ENCODE measurements at places on chromosomes 13 and 19.

GRCh38 chr13:37966266-37966665, 96.7 kb upstream of the TRPC4 start:
- no peak for DNase-seq

DNA sequence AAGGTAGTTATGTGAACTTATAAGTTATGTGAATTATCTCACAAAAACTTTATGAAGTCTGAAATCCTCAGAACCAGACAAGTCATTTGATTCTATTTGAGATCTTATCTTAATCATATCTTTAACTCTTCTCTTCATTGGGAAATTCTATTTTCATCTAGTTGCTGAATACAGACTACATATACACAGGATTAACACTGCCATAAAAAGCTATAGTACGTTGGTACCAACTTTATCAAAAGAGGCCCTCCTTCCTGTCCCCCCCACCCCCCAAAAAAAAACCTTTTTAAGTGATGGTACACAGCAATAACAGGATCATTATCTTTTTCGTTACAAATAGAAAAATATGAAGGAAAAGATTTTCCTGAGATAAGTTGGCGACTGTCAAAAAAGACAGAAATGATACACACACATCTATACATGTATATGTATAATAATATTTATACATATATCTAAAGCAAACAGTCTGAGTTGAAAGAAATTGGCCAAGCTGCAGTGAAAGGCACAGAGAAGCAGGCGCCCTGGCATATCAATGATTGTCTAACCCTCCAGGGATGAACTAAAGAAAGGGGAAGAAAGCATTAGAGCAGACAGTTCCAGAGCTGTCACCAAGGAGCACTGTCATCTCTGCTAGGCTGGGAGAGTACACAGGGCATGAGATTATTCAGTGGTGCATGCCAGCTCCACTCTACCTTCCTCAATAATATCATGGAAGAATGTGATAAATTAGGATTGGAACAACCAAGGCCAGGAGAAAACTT, 116.7 kb downstream of the KLF12 start:
- no peak for DNase-seq

DNA sequence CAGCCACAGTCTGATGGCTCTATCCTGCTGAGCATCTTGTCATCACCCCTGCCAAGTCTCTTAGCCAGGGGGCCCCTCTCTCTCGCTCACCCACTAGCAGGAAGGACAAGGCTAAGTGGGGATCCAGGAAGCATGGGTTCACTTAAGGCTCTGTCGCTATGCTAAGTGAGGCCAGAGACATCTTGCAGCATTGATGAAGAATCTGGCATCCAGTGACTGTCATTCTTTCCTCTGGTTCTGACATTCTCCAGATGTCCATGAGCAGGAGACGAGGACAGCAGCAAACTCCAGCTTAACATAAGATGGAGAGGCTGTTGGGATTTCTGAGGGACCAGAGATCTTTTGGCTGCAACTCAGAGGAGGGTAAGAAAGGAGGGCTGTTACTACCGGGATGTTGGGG, 230.2 kb downstream of the TSHZ3 start:
- DNase-seq = no peak

- no peak for DNase-seq
Observed at GRCh38 chr13:93635616-93636032, 409.0 kb downstream of the GPC6 start.

GRCh38 chr19:57515255-57515654, 11.9 kb upstream of the ZNF549 start:
- DNase-seq = no peak

- DNase-seq = no peak
Observed at GRCh38 chr13:110479648-110480047, 81.9 kb downstream of the RAB20 start.

- no peak for DNase-seq
Observed at GRCh38 chr13:27036236-27036981, 135.2 kb downstream of the USP12 start.

DNA sequence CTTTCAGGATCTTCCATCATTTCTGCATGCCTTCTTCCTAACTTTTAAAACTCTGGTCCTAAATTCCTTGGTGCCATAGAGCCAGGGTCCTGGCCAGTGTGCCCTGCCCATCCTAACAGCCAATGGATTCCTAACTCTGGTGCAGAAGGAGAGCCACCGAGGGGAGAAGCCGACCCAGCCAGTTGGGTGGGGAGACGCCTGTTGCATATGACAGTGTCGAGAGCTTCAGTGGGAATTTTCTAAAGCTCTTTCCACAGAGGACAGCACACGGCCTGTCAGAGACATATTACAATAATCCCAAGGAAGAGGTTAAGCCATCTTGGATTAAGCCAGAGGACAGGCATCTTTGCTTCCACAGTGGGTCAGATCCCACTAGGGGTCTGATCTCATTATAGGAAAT, 180.4 kb downstream of the ZNF536 start:
- DNase-seq = no peak

DNA sequence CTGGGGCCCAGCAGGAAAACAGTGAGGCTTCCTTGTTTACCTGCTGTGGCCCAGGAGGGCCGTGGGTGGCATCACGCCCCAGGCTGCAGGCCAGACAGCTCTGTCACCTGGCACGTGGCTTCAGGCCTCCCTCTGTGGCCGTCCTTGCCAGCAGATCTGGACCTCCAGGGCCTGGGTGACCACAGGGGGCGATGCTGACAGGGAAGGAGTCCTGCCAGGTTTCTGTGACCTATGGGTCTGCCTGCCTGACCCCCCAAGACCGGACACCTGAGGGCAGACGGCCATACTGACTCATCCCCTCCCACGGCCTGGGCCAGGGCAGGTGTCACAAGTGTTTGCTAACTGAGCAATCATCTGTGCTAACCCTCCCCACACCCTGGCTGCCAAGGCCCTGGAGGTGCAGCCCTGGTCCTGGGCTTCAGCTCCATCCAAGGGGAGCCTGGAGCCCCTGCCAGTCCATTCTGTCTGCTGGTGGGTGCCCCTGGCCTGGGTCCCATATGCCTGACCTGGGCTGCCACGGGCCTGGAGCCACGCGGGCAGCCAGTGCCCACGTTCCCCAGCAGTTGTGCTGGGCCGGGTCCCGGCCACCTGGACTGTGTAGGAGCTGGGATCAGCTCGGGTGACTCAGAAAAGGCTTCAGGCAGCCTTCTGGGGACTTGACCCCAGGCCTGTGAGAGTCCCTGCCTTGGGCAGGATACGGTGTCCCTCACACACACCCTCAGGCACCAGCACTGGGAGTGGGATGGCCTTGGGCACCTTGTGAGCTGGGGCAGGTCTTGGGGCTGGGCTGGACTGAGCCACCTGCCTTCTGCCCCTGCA, 3.7 kb downstream of the CDC34 start:
- DNase-seq = no peak

DNA sequence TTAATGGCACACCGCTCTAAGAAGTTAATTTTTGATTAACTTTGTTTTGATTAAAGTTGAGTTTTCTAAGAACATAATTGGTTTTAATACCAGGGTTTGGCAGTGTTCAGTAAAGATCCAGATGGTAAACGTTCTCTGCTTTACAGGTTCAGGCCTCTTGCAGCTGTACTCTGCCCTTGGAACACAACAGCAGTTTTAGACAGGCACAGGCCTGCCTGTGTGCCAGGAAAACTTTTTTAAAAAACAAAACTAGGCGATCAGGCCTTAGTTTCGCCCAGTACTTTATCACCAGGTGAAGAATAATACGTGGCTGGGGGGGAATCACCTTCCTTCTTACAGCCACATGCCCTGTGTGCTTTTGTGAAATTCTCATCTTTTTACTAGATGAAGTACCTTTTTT, 38.0 kb upstream of the TEX29 start:
- no peak for DNase-seq

DNA sequence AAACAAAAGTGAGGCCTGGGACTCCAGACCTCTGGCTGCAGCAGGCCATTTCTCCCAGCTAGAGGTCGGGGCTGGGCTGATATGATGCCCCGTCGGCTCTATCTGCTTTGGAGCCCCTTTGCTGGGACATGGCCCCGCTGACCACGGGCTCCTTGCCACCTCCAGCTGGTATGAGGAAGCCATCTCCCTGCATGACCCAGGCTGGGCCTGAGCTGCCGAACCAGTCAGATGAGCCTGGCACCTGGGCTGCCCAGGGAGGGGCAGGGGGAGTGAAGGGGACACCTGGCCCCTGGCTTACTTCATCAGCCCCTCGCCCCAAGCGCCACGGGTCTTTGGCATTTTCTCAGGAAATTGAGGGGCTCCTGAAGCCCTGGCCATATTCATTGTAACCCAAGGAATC, 7.8 kb downstream of the ZSWIM4 start:
- no peak for DNase-seq

GRCh38 chr13:40790154-40790616, 774 bp downstream of the SLC25A15 start:
- DNase-seq = no peak

GRCh38 chr13:24450530-24450929, 62.0 kb downstream of the PARP4 start:
- no peak for DNase-seq

DNA sequence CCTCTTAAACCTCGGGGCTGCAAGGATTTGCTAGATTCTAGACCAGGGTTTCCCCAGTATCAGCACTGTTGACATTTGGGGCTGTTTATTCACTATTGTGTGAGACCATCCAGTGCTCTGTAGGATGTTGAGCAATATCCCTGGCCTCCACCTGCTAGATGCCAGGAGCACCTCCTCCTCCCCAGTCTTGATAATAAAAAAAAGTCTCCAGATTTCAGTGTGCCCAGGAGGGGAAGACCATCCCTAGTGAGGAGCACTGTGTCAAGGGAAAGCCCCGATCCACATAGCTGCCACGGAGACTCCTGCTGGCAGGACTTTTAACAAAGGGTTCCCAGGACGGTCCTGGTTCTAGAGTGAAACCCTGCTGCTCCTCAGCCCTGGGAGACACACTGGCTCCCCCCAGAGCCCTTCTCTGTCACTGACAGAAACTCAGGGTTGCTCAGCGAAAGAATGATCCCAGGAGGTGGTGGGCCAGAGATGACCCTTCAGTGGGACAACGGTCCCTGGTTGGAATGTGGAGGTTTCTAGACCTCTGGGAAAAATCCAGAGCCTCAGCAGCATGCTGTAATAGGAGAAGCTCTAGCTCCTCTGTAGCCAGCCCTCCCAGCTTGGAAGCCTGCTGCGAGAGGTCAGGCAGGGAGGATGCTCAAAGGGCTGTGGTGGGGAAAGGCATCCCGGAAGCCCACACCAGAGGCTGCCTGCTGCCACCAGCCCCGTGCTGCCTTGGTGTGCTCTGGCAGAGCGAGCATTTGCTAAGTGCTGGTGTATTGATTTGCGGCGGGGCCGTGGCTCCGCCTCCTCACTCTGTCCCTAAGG, 20.3 kb downstream of the LYL1 start:
- no peak for DNase-seq

DNA sequence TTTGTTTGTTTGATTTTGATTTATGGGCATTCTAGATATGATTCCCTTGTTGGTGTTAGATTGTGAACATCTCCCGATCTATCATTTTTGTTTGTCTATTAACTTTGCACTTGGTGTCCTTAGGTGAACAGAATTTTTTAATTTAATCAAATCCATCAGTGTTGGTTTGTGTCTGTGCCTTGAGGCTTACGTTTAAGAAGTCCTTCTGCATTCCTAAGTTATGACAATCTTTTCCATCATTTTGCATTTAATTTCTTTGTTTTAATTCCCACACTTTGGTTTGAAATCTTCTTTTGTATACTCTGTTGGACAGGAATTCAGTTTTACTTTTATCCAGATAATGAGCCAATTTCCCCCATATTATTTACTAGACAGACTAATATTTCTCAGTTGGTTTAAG, 421.7 kb downstream of the HS6ST3 start:
- no peak for DNase-seq

DNA sequence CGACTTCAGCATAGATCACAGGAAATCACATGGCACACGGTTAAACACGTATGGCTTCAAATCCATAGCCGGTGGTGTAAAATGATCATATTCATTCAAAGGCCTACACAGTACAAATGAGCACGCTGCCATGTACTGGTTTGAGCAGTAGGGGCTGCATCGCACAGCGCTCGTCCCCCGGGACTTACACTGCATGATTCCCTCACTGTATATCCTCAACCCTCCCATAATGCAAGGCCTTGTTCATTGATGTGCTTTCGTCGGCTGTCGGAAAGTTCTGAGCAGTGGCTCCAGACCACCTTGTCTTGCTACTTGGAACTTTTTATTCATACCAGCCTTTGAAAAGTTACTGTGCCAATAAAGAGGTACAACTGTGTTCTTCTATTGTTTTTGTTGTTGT, 578.2 kb downstream of the MYO16 start:
- no peak for DNase-seq

GRCh38 chr19:57675881-57676280, 5.9 kb upstream of the ZNF551 start:
- DNase-seq = no peak

GRCh38 chr13:39538816-39539790, 63.9 kb downstream of the LHFPL6 start:
- DNase-seq = no peak

- DNase-seq = no peak
Observed at GRCh38 chr13:40189898-40190630, 476.4 kb downstream of the FOXO1 start.

DNA sequence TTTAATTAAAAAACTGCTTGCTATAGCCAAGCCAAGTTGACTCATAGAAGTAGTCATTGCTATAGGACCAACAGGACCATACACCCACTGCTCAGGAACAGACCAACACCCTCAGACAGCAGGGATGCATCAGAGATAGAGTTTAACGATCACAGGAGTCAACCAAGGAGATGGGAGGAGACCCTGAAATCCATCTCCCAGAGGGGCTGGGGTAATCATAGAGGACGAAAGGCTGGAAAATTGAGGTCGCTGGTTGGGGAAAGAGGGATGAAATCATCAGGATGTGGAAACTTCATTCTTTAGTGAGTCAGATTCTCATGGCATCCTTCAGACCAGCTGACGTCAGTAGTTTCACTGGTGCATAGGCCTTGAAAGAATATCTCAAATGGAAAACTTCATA, 160.4 kb upstream of the GPC6 start:
- no peak for DNase-seq

DNA sequence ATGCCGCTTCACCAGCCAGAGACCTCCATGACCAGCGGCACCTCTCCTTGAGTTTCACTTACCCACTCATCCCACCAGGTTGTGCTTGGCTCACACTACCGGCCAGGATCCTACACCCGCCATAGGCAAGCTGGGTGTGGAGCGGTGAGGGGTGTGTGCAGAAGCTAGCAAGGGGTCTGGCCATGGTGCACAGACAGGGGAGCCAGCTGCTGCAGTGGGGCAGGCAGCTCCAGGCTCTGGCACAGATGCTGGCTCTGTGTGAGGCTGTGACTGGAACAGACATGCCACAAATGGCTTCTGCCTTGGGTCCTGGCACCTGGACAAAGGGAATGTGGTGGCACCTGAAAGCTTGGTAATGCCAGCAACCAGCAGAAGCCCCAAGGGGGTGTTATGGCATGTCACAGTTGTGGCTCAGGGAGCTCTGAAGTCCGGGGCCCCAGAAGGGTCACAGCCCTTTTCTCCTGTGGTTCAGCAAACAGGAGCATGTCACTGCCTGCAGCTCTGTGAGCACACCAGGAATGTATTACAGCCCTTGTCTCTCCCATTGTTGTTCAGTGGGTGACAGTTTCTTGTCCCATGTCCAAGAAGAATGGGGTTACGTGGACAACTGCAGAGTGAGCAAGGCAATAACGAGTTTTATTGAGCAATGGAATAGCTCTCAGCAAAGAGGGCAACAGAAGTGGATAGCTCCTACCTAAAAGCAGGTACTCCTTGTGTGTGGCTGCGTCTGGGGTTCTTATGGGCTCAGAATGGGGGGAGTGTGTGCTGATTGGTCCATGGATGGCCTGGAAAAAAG, 2791.0 kb upstream of the PCDH20 start:
- no peak for DNase-seq
